ENCODE measurements at places on chromosomes 16 and 17. TPM values are rescaled to one million over a fixed set of nuclear protein-coding genes. Genes with fewer than 3 reads are reported as not detected.
A peak's percentile ranks its signal among the peaks of the same experiment; 100 is the strongest.

DNA sequence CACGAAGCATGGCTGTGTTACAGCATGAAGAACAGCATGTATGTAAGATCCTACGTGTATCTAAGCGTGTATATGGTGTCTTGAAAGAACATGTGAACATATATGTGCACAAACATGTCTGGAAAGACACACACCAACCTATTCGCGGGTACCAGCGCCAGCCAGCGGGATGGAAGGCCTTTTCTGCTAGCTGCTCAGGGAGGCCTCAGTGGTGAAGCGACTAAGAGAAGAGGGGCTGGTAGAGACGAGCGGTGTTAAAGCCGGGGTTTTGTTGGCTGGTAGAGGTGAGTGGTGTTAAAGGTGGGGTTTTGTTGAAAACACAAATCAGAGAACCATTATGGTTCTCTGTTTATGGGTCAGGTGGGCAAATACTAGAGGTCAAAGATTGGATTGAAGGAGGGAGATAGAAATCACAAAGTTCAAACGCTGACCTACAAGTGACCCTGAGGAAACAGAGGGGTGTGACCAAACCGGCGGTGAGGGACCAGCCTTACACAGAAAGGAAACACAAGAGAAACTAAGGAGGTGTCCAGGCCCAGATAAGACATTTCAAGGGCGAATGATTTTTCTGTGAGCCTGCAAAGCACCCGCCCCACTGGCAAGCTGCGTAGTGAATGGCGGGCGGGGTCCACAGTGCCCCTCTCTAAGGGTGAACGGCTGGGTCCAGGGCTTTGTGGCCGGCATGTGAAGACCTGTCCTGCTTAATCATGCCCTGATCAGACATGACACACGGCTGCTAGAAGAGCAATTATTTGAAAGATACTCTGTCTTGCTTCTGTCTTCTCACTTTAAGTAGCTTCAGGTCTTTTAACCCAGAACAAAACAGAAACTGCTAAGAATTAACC, 8.1 kb downstream of the ZCCHC14 start:
- H3K27me3 ChIP-seq, result no peaks in the 10 kb centered on the region
- peak overlapping the region; percentile 24 for H3K27ac ChIP-seq
- DNase-seq, result no peak
- no peak overlapping the region for H3K4me3 ChIP-seq
- no peaks in the 10 kb centered on the region for H3K36me3 ChIP-seq

DNA sequence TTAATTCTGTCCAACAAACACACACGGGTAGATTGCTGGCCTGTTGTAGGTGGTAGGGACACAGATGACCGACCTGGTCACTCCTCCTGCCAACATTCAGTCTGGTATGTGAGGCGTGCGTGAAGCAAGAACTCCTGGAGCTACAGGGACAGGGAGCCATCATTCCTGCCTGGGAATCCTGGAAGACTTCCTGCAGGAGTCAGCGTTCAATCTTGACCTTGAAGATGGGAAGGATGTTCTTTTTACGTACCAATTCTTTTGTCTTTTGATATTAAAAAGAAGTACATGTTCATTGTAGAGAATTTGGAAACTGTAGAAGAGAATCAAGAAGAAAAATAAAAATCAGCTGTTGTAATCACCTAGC, 3.5 kb upstream of the ADGRG3 start:
- no peaks in the 10 kb centered on the region for H3K36me3 ChIP-seq
- no peaks in the 10 kb centered on the region for H3K4me1 ChIP-seq
- H3K4me3 ChIP-seq, result no peak overlapping the region
- no peak for DNase-seq
- H3K27me3 ChIP-seq, result no peaks in the 10 kb centered on the region
- H3K27ac ChIP-seq, result no peak overlapping the region

- H3K27me3 ChIP-seq, result no peaks in the 10 kb centered on the region
Measured at GRCh38 chr16:89890200-89890599, 16.8 kb downstream of the TCF25 start.

GRCh38 chr17:21214777-21215541, 998 bp upstream of the TMEM11 start:
- H3K4me1 ChIP-seq, result peaks cover 25% of the 10 kb centered on the region
- no peaks in the 10 kb centered on the region for H3K27me3 ChIP-seq
- peaks cover 14% of the 10 kb centered on the region for H3K36me3 ChIP-seq
- DNase-seq, result no peak
- H3K27ac ChIP-seq, result peak overlapping the region; percentile 95
- H3K4me3 ChIP-seq, result peak overlapping the region; percentile 97

ANKS4B gene
- not detected for polyA plus RNA-seq

INCA1 gene
- polyA plus RNA-seq, result 1.2 TPM

Measured in SK-N-SH (cell line).